ENCODE measurements at places on chromosomes 3 and 15.

- DNase-seq: no peak
Measured at GRCh38 chr3:9797196-9797945, 4.5 kb downstream of the ARPC4 start.

- DNase-seq: peak; percentile 89
Measured at GRCh38 chr15:75349851-75350588, 3.2 kb downstream of the NEIL1 start.

- no peak for DNase-seq
Measured at GRCh38 chr15:54839379-54839778, 357.4 kb downstream of the RSL24D1 start.

DNA sequence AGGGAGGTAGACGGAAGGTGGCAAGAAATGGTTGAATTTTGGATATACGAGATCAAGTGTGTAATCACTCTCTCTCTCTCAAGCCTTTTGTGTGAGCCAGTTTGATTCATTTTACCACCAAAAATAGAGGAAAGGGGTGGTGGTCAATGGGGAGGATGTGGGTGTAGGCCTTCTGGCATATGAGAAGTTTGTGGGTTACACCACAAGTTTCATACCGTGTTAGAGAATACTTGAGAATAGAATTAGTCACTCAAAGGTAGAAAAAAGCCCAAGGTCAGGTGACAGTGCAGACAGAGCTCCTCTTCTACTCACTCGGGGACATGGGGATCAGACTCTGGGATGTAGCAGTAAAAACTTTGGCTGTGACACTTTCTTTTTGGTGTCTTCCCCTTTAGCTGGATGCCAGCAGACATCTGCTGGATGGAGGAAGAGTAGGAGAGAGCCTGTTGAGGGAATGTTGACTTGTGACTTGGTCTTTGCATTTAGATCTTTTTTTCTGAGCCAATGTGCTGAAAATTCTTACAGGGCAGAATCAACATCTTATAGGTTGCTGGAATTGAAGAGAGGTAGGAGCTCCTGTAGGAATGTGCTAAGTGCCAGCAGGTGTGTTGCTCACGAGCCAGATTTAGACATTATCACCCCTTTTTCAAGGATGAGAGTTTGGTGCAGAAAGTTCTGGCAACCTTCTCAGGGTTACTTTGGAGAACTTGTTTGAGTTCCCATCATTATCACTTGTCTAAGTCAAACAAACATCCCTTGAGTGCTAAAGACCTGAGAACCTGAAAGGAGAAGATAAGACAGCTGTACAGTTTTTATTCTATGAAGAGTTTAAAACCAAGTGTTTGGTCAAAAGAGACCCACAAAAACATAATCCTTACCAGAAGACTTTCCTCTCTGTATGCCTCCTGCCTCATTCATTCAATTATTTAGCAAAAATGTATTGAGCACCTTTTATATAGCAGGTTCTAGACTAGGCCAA lies 43.9 kb upstream of the RYK start:
- DNase-seq: peak; percentile 80

DNA sequence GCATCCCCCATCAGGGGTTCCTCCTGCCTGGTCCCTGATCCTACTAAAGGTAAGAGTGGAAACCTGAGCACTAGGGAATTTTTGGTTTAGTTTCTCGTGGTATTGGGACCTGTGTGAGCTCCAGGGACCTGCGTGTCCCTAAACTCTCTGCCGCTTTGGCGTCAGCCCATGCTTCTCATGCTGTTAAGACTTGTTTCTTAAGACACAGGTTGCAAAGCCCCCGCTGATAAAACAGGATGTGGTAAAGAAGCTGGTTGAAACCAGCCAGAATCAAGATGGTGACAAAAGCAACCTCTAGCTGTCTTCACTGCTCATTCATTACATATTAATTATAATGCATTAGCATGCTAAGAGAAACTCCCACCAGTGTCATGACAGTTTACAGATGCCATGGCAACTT lies 64.6 kb downstream of the LYZL4 start:
- DNase-seq: peak; percentile 19

DNA sequence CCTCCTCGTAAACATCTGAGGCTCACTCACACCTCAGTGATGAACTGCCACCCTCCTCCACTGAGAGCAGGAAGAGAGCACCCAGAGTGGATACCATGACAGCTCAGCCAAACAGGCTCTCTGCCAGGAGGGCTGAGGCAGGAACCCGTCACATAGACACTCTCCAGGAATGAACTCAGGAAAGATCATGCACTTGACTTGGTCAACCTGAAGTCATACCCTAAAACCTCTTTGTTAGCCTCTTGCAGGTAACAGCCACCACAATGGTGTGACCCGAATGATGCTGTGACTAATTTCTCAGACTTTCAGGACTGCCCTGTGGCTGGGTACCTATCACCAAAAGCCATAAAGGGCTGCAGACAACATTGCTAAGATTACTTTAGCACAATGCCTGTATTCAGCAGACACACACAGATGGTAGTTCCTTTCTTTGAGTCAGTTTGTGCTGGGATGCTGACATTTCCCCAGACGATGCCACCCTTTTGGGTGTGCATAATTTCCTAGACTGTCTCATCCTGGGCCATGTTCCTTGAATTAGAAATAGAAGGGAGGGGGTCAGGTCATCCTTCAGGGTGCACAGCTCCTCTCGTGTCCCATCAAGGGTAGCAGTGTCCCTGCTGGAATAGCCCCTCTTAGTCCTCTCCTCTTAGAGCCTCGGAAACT lies 30.3 kb downstream of the CX3CR1 start:
- no peak for DNase-seq

GRCh38 chr15:42595626-42596240 lies 20.3 kb downstream of the STARD9 start:
- no peak for DNase-seq

- no peak for DNase-seq
Measured at GRCh38 chr15:45285413-45285812, 33.4 kb downstream of the SLC28A2 start.

- no peak for DNase-seq
Measured at GRCh38 chr3:41318520-41318919, 119.2 kb downstream of the CTNNB1 start.

- no peak for DNase-seq
Measured at GRCh38 chr3:12184541-12184940, 25.8 kb upstream of the TIMP4 start.

DNA sequence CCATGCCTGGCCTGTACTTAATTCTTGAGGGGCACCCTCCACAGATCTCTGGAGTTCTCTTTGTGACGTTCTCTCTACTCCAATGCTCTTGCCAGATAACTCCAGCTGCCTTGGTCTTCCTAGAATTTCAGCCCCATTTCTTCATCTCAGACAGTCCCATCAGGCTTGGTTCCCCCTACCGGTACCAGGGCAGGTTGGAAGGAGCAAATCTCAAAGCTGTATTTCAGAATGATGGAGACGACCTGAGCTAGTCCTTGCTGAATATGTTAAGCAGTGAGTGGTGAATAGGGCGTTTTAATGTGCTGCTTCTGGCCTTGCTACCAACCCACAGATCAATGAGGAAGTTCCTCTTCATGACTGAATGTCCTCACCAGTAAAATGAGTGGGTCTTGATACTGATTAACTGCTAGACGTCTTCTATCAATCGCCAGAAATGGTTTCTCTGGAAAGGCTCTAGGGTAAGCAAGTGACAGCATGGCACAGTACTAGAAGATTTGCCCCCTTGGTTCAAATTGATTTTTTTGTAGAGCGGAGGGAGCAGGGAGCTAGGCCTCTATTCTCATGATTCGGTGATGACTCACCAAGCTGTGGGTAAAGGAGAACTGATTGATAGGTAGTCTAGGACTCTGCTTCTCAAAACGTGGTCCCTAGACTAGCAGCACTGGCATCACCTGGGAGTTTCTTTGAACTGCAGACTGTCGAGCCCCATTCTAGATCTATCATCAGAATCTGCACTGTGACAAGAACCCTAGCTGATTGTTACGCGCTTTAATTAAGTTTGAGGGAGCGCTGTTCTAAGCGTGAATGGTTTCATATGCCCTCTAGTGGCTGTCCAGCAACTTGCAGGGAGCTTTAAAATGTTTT lies 67.8 kb downstream of the UBP1 start:
- DNase-seq: peak; percentile 61

DNA sequence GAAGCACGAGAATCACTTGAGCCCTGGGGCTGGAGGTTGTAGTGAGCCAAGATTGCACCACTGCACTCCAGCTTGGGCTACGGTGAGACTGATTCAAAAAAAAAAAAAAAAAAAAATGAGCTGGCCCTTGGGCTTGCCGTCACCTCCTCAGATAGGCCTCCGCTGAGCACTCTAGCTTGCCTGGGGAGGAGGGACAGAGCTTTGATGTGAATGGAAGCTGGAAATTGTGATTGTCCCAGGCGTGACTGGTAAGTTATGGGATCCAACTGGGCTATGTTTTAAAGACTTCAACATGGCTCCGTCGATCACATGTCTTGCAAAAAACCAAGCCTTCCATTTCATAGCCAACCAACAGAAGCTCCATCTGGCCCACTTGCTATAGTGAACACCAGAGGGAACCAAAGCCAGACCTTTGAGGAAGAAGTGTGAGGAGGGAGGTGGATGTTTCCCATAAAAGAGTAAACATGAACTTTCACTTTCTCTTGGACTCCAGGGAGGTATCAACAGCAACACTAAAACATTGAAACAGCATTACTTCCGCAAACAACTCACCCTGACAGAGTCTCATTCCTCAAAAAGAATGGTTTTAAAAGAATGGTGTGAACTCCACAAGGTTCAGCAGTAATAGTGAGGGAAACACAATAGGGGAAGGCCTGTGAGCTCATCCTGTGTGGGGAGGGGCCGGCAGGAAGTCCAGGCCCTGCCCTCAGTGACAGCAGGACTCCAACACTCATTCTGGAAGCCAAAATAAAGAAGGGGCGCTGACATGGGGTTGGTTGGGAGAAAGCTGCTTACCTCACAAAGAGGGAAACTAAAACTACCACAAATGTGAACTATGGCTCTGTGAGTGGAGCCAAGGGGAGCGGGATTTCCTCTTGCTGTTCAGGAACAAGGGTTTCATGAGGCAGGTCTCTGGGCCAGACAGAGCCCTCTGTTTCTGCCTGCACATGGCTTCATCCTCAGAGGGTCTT lies 59.2 kb upstream of the IL12A start:
- DNase-seq: peak; percentile 12

GRCh38 chr3:105593315-105593714 lies 226.6 kb downstream of the ALCAM start:
- no peak for DNase-seq

DNA sequence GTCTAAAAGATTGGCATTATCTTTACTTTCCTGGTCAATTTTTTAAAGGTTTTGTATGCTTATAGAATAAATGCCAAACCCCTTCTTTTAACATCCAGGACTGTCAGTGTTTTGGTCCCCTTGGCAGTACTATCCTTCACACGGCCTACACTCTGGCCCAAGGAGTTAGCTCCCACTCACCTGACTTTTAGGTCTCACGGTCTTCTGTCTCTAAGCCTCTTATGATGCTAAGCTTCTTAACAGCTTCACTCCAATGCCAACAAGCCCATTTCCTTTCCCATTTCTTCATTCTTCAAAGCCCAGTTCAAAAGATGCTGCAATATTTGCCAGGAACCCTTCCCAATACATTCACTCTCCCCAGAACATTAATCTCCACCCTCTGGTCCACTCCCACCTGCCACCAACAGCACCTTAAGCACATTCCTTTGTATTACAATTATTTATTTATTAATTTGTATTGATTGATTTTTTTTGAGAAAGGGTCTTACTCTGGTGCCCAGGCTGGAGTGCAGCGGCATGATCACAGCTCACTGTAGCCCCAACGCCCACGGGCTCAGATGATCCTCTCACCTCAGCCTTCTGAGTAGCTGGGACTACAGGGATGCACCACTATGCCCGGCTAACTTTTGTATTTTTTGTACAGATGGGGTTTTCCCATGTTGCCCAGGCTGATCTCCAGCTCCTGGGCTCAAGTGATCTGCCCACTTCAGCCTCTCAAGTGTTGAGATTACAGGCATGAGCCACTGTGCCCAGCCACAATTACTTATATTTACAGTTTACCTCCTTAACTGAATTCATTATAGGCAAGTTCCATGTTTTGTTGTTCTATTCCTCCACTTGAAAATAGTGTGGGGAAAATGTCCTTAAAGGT lies 27.8 kb downstream of the IFT80 start:
- DNase-seq: no peak

GRCh38 chr15:65653341-65653740 lies 31.6 kb downstream of the SLC24A1 start:
- no peak for DNase-seq

DNA sequence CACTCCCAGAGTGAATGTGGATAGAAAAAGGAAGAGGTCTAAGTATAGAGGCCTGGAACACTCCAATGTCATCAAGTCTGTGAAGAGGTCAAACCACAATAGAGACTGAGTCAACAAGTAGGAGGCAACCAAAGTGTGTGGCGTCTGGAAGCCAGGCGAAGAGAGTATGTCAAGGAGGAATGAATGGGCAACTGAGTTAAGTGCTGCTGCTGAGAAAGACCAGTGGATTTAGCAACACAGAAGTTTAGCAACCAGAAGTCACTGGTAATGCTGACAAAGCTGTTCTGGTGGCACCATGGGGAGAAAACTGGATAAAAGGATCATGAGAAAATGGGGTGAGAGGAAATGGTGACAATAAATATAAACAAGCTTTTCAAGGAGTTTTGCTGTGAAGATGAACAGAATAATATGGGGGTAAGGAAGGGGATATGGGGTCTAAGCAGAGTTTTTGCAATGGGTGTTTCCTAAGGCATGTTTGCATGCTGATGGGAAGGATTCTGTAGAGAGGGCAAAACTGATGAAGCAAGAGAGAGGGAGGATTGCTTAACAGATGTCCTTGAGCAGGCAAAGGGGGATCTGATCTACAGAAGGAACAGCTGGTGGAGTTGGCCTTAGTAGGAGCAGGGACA lies 38.4 kb downstream of the PCOLCE2 start:
- no peak for DNase-seq

- DNase-seq: no peak
Measured at GRCh38 chr3:5822843-5823242, 635.3 kb downstream of the EDEM1 start.

DNA sequence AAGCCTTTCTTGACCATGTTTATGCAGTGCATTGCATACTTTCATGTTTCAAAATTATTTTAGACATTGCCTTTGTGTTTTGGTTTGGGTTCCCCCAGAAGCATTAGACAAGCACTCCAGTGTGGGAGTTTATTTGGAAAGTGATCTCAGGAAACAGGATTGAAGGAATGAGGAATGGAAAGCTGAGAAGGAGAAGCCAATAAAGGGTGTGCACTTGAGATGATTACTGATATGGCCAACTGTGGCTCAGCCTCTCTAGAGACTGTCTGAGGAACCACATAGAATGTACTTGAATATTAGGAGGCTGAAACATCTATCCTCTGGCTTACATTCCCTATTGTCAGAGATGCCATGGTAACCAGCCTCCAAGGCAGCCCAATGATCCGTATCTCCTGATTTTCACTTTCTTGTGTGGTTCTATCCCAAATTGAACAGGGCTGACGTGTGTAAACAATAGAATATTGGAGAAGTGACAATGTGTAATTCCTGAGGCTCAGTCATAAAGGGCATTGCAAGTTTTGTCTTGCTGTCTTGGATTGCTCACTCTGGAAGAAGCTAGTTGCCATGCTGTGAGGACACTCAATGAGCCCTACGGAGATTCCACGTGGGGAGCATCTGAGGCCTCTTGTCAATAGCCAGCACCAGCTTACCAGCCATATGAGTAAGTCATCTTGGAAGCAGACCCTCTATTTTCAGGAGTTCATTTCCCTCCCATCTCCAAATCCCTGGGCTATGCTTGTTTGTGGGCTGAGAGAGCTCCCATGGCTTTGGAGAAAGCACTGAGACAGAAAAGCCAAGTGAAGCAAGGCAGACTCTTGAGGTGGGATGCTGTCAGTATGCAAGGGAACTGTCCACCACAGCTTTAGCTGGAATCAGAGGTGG lies 84.7 kb downstream of the SCN11A start:
- no peak for DNase-seq
